Stimulated activated CD4-positive, alpha-beta T cell treated with anti-CD3 and anti-CD28 coated beads, Interleukin-4, amount 100 ng/mL, for 4 hours (primary cell): ENCODE measurements at places on chromosomes 5 and 9.

GRCh38 chr5:158541536-158542297 is 558.0 kb downstream of the EBF1 start:
- DNase-seq, result no peak

DNA sequence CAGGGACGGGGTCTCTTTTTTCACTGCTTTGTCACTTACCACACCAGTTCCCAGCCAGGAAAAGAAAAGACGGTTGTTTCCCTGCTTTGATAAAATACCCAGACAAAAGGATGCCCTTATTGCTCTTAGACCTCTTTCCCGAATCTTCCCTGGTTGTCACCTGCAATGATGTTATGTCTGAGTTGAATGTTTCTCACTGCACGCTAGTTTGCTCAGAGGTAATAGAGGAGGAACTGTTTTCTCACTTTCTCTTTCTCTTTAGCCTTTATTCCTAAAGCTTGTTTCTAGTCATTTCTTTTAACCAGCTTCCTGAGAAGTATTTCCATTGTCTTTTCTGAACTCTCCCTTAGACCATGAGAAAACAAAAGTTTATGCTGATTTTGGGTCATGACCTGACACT is 32.9 kb downstream of the ACER2 start:
- no peak for DNase-seq

DNA sequence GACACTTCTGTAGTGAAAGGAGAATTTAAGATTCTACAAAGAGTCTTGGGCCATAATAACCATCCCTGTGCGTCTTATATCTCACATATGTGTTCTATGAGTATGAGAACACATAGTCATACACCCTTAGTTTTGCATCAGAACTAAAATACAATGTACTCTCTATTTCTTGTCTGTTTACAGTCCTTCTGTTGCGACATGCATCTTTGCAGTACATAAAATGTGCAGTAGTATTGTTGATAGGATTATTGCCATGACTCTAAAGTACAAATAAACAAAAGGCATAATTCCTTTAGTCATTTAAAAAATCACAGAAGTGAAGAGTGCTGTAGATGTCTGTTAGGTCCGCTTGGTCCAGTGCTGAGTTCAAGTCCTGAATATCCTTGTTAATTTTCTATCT is 201.9 kb downstream of the NR3C1 start:
- DNase-seq, result no peak

GRCh38 chr5:175878544-175879438 is 7.4 kb downstream of the CPLX2 start:
- DNase-seq, result no peak

DNA sequence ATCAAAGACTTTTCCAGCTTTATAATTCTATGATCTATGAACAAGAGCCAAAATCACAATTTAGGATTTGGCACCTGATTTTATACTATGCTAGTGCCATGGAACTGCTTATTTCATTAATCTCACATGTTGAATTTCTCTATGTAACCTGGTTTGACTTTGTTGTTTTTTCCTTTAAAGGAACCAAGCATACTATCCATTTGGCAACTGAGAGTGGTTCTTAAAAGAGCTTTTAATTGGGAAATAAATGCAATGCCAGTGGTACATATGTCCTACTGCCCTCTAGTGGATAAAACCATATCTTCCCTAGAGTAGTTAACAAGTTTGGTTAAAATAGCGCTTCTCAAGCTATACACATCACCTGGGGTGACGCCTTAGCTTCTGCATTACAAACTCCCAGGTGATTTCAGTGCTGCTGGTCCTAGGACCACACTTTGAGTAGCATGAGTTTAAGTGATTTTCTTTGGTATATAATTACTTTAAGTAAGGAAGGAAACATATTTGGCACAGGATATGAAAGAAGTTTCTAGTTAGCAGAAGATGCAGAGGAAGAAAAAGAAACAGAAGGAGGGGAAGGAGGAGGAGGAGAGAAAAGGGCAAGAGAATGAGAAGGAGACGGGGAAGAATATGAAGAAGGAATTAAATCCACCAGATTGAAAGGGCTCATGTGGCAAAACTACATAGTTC is 56.8 kb downstream of the FGF10 start:
- DNase-seq, result no peak

- no peak for DNase-seq
These were observed 543 bp downstream of the ST8SIA4 start for GRCh38 chr5:100902440-100903038.

- no peak for DNase-seq
These were observed 23.0 kb downstream of the CDH10 start for GRCh38 chr5:24621792-24622191.

- no peak for DNase-seq
These were observed 863 bp upstream of the LIFR start for GRCh38 chr5:38557308-38557710.

DNA sequence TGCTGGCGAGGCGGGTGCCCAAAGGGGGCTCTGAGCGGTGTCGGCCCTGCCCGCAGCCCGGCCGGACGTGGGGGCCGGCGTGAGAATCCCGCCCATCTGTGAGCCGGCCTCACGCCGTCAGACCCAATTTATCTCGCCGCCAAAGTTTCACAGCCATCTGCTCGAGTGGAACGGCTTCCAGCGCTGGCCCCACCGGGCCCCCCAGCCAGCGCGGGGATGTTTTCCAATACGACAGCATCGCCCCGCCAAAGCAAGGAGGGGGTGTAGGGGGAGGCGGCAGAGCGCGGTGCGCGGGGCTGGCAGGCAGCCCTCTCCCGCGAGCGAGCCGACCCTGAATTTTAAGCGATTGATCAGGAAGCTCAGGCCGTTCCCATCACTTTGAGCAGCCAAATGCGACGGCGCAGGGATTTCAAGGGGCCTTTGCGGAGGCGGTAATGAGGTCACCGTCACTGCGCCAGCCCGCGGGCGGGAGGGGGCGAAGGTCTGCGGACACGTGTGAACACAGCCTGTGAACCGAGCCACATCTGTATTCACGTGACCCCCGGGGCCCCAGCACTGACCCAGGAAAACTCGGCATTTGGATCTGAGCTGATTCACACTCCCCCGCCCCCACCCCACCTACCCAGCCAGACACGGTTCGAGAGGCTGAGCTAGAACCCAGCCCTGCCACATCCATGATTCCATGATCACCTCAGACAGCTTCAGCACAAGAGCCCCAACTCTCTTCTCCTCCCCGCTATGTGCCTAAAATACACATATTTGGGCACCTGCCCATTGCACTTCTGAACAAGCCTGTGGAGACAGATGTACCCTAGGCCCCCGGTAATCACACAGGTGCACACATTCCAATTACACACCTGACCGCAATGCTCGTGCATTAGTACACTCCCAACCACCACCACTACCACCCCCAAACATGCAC is 47.8 kb upstream of the PSD2 start:
- DNase-seq, result peak; percentile 65

GRCh38 chr9:89723469-89724100 is 118.8 kb downstream of the GADD45G start:
- DNase-seq, result no peak

DNA sequence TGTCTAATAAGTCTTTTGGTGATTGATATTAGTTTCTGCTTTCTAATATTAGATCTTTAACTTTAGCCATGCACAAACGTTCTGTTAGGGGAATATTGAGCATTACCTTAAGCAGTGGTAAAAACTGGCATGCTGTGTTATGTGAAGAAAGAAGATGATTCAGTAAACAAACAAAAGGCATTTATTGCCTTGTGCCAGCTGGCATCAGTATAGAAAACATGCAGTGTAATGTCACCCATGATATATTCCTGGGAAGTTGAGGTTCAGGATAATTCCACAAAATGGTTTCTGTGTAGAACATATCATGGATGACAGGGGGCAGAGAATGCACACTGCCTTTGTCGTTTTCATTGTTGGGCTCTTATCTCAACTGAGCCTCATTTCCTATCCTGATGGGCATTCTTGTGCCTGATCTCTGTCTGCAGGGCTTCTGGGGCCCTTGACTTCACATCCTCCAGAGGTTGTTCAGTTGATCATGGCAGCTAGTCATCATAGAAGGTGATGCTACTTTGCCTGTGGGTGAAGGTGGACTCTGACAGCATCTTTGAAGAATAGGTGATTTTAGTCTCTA is 24.2 kb downstream of the LRRTM2 start:
- no peak for DNase-seq

DNA sequence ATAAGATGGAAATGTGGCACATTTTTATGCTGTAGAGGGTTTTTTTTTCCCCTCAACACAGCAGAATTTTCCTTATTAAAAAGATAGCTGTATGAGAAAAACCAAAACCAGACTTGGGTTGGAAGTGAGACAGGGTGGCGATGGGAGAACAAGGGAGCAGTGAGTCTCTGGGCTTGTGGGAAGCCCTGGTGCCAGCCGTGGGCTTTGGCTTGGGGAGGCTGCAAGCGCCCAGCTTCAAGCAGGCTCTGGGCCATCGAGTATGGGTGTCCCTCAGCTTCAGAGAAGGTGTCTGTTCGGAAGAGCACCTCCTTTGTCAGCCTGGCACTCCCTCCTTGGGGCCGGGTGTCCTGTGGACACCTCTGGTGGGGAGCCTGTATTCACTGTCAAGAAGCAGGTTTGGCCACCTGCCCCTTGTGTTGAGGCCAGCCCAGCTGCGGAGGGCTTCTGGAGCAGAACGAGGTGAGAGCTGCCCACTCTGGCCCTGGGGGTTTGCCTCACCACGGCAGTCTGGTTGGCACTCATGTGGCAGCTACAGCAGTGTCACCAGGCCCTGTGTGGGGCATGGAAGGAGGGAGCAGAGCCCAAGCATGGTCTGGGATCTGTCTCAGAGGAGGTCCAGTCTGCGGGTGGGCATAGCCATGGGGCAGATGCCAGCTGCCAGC is 37.6 kb upstream of the ANGPTL2 start:
- no peak for DNase-seq

- no peak for DNase-seq
These were observed 597.7 kb downstream of the BNC2 start for GRCh38 chr9:16272776-16273175.

GRCh38 chr9:92325991-92326500 is 293 bp downstream of the CENPP start:
- DNase-seq, result no peak

DNA sequence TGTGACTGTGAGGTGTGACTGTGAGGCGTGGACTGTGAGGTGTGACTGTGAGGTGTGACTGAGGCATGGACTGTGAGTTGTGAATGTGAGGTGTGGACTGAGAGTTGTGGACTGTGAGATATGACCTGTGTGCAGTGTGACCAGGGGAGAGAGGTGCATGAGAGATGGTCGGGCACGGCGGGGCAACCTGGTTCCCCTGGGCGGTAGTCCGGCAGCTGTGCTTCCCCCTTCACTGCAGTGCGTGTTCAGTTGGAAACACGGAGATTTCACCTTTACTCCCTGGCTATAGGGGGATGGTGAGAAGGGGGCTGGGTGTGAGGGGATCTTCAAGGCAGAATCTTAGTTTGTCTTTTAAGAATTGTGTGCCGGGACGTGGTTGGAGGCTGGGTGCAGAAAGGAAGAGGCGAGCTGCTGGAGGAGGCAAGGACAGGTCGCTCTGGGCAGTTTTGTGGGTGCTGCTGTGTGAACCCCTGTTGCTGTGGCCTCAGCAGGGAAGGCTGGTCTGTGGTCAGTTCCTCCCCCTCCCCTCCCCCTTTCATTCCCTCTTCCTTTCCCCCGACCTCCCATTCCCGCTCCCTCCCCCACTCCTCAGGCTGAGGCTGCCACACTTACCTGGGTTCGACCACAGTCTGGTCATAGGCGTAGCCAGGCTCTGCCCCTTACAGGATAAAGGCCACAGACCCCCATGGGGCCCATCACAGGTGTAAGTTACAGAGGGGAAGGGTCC is 39.3 kb downstream of the CEP72 start:
- no peak for DNase-seq

- no peak for DNase-seq
These were observed 34.2 kb upstream of the HSD17B4 start for GRCh38 chr5:119417891-119418605.

- no peak for DNase-seq
These were observed 9.9 kb downstream of the MYOZ3 start for GRCh38 chr5:150670948-150671310.

- no peak for DNase-seq
These were observed 12.3 kb downstream of the IFNA21 start for GRCh38 chr9:21154018-21154608.

GRCh38 chr5:71640408-71640807 is 53.3 kb downstream of the MCCC2 start:
- DNase-seq, result no peak

- no peak for DNase-seq
These were observed 89.8 kb downstream of the PTTG1 start for GRCh38 chr5:160511280-160511929.

GRCh38 chr9:126635661-126636439 is 22.1 kb downstream of the LMX1B start:
- no peak for DNase-seq

GRCh38 chr5:109223531-109223930 is 186.2 kb downstream of the PJA2 start:
- DNase-seq, result no peak

- DNase-seq, result no peak
These were observed 19.9 kb upstream of the NR4A3 start for GRCh38 chr9:99801775-99802174.
